ENCODE measurements at places on chromosomes 5 and 9.
A peak's percentile ranks its signal among the peaks of the same experiment; 100 is the strongest.

DNA sequence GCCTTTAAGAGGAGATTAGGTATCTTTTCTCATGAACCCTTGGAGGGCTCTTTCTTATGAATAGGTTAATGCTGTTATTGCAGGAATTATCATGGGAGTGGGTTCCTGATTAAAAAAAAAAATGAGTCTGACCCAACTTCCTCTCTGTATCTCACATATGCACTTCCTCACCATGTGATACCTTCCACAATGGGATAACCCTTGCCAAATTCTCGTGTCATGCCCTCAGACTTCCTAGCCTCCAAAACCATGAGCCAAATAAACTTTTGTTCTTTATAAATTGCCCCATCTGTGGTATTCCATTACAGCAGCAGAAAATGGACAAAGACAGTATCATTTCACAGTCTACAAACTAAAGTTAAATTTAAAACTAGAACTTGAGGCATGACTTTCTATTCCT is 1.0 kb downstream of the OR1B1 start:
- peak; percentile 16 for DNase-seq

DNA sequence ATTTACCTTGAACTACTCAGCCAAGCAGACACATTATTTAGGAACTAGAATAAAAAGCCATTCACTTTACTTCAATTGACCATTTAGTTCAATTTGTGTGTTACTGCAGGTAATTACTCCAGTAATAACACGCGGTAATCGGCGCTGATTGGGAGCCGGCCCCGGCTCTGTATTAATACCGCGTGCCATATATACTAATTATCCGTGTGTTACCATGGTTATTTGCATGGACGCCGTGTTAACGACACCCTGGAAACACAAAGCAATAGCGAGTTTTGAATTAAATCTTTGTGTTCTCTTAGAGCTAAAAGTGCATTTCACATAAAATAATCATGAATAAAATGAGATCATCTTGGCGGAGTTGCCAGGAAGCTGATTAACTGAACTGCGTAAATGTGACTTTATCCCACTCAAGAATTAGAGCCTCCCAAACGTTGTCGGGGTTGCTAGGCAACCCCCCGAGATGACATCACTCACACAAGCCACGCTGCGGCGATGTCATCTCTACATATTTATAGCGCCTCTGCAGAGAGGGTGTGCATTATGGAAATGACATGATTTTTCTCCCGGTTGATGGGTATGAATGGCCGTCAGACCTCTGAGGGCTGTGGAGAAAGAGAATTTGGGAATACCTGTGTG is 41.4 kb upstream of the RNU6ATAC start:
- DNase-seq = peak; percentile 94

- no peak for DNase-seq
Observed at GRCh38 chr5:81067406-81067805, 107.2 kb downstream of the RASGRF2 start.

DNA sequence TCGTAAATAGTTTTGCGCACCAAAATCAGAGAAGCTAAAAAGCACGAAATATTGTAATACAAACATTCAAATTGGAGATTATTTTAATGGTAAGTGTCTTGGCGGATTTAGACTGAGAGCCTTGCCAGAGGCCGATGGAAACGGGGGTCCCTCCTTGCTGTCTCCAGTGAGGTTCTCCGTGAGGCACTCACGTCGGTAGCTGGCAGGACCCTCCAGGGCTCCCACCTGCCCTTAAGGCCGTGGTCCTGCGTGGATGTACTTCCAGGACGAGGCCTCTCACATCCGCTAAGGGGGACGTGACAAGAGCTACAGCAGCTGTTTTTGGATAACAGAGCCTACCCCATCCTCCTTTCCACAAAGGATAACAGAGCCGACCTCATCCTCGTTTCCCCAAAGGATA is 7.9 kb downstream of the NKD2 start:
- no peak for DNase-seq

- DNase-seq = no peak
Observed at GRCh38 chr9:88826771-88827181, 164.5 kb upstream of the S1PR3 start.

DNA sequence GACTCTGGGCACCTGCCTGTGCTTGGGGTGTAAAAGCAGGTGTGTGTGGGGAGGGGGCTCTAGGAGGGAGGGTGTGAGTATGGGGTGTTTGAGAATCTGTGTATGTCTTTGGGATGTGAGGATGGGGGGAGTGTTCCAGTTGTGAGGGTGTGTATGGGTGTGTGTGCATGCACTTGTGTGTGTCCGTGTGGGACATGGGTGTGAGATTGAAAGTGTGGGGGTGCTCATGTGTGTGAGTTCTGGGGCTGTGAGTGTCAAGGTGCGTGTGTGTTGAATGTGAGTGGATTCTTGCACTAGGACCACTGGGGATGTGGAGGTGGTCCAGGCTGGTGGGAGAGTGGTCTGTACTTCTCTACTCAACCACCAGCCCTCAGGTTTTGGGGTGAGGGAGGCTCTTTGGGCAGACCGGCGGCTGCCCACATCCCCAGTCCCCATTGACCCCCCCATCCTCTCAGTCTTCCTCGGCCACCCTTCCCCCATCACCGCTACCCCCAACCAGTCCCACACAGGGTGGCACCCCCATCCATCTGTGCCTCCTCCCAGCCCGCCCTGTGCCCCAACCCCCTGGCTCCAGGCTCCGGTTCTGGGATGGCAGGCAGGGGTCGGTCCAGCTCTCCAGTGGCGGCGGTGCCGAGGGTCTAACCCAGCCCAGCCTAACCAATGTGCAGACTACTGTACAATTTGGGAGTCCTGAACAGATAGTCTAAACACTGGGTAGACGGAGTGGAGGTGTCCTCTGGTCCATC is 31.5 kb downstream of the GOLGA2 start:
- no peak for DNase-seq

- DNase-seq = no peak
Observed at GRCh38 chr9:7315116-7315515, 484.5 kb downstream of the DMAC1 start.

- no peak for DNase-seq
Observed at GRCh38 chr9:84828046-84828445, 158.5 kb downstream of the NTRK2 start.

GRCh38 chr9:35974800-35975199 is 16.8 kb upstream of the OR2S2 start:
- no peak for DNase-seq

GRCh38 chr5:172777881-172778814 is 7.2 kb upstream of the DUSP1 start:
- DNase-seq = peak; percentile 69

Data from kidney capillary endothelial cell (primary cell).